ENCODE measurements at places on chromosomes 3 and 15. TPM values are rescaled to one million over a fixed set of nuclear protein-coding genes. Genes with fewer than 3 reads are reported as not detected.
A peak's percentile ranks its signal among the peaks of the same experiment; 100 is the strongest.

The GABRA5 gene
- total RNA-seq: not detected

- peak; percentile 82 for DNase-seq
Observed at GRCh38 chr15:80059786-80060355, 395 bp downstream of the ZFAND6 start.

- no peak for DNase-seq
Observed at GRCh38 chr15:80500021-80500420, 95.8 kb downstream of the ARNT2 start.

GRCh38 chr3:183242431-183242830 is 10.6 kb upstream of the B3GNT5 start:
- DNase-seq: no peak

- DNase-seq: no peak
Observed at GRCh38 chr3:101868534-101869464, 19.5 kb downstream of the NFKBIZ start.

- no peak for DNase-seq
Observed at GRCh38 chr3:195388380-195388779, 54.4 kb downstream of the ACAP2 start.

DNA sequence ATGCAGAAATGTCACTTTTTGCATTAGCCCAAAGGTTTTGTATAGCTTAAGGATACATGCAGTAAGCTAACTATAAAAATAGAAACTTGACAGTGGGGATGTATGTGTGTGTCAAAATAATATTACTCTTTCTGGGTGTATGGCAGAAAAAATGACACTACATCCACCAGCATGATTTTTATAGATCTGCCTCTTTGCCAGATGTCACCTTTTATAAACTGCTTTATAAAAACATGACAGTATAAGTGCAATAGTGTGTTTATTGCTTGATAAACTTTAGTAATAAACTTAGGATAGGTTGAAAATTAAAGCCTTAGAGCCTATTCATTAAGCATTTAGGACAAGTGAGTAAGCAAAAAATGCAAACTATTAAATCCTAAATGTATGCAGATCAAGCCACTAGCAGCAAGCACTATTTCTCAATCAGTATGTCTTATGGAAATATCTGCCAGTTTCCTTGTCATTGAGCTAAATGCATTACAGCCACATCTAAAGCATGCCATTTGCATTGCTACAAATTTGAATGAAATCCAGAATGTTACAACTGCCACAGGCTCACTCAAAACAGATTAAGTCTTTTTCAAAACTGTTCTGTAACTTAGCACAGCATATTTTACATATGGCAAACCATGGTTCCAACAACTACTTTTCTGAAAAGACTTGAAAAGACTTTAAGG is 935.0 kb downstream of the FHIT start:
- no peak for DNase-seq

The HEG1 gene
- 20.7 TPM for total RNA-seq

The SLC25A20 gene
- 19.2 TPM for total RNA-seq

The PPP2R3A gene
- total RNA-seq: 0.44 TPM

The DZIP1L gene
- total RNA-seq: 0.22 TPM

DNA sequence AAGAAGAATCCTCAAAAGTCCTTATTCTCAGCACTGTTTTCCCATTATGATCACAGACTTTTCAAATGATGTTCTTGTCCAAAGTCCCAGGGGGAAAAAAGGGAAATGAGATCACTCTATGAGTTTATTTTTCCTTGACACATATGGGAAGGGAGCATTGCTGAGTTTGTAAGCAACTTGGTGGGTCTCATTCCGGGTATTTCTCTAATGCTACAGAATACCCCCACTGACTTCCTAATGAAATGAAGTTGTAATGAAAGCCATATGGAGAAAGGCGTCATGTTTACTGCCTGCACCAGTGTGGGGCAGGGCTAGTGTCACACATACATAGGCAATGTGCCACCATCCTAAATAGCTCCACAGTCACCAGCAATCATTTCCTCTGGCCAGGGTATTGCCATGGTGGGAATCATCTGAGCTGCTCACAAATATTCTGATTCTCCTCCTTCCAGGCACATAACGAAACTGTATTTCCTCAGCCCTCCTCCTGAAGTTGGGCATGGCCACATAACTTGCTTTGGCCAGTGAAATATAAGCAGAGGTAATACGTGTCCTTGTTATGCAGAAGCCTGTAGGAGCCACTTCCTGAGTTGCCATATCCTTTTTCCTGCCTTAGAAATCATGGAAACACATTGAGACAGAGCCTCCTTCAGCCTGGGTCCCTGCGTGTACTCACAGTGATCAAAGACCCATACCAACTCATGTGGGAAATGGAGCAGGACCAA is 41.0 kb upstream of the C15orf61 start:
- DNase-seq: no peak

The PRTG gene
- total RNA-seq: not detected

Data from activated naive CD8-positive, alpha-beta T cell treated with anti-CD3 and anti-CD28 coated beads for 36 hours (primary cell).